Fibroblast of upper back skin (primary cell): ENCODE measurements at places on chromosomes 3 and 15.

- DNase-seq = no peak
These were observed 18.1 kb upstream of the ZSCAN2 start for GRCh38 chr15:84582583-84583157.

GRCh38 chr15:88454236-88454635, 13.0 kb downstream of the MRPL46 start:
- peak; percentile 14 for DNase-seq

DNA sequence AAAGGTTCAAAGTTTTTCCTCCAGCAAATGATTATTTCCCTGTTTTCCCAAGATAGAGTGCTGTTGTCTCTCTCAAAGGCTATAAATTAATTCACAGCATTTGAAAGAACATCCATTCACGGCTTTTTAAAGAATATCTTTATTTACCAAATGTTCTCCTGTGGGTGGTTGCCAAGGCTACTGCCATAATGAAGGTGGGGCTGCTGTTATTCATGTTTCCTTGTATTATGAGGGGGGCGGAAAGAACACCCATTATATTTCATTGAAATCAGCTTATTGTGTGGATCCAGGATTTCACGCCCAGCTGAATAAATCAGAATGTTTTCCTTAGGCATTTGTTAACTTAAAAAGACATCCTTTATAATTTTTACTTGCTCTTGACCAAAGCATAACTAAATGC, 10.1 kb downstream of the SRP14 start:
- no peak for DNase-seq

DNA sequence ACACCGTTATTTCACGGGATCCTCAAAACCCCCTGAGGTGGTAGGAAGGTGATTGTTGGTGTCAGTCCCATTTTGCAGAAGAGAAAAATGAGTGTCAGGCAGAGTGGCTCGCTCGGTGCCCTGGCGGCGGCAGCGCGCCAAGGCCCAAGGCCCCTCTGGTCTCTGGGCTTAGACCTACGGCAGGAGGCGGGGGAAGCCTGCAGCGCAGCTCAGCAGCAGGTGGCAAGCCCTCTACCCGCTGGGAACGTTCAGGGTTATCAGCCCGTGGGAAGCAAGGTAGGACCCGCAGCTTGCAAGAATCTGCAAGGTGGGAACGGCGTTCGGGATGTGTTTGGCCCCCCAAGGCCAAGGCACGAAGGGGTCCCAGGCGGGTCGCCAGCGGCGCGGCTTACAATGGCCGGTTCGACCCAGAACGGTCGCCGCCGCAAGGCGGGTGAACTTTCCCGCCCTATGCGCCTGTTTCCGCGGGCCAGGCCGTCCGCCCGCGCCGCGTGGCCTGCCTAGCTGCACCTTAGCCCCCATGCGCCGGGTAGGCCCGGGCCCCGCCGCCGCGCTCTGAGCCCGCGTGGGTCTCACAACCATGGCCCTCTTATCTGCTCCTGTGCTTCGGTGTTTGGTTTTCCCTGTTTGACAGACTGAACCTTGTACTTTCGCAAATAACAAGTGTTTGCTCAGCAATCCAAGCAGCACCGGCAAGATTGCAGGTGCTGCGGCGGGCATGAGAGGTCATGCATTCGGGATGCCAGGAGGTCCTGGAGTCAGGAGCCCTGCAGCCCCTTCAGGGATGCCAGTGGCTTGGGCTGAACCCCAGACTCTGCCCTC, 39.7 kb downstream of the CCNL1 start:
- DNase-seq = no peak

DNA sequence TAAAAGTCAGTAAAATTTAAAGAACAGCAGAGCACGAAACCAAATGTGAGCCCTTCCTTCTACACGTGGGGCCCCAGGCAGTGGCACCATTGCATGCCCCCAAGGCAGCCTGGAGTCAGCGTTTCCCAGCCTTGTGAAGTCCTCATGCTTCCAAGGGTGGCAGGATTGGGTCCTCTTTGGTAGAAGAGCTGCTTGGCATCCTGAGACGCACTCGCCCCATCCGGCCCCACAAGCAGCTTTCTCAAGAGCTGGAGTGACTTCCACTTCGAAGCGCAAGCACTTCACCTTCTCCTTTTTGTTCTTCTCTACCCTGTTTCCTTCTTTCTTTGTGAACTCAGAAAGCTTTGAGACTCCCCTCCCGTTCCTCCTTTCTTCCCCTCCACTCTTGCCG, 34.7 kb downstream of the ZNF710 start:
- no peak for DNase-seq

DNA sequence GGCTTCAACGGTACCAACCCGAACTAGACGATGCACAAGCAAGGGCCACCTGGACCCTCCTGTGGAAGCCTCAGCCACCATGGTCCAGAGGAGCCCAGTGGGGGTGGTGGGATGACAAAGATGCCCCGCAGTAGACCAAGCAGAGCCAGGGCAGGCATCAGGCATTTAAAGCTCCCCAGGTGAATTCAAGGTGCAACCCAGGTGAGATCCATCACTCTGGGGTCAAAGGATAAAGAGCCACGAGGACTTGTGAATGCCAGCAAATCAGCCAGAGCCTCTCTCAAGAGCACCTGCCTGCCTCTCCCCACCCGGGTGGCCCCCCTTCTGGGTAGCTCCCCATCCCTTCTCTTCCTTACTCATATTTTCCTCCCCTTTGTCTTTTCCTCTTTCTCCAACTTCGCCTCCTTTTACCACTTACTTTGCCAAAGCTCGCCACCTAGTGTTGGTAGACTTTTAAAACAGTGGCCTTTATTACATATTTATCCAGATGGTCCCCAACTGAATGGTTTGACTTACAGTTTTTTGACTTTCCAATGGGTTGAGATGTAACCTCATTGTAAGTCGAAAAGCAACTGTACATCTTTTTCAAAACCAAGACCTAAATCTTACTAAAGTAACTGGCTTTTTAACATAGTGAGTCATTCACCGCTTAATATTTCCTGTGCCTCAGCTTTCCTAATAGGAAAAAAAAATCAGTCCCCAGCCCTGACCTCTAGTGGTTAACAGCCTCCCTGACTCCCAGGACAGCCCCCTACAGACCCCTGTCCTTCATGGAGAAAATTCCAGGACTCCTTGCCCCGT, 18.8 kb downstream of the PLA2G4F start:
- peak; percentile 58 for DNase-seq

- DNase-seq = no peak
These were observed 7.7 kb upstream of the ROPN1B start for GRCh38 chr3:125961289-125961589.

DNA sequence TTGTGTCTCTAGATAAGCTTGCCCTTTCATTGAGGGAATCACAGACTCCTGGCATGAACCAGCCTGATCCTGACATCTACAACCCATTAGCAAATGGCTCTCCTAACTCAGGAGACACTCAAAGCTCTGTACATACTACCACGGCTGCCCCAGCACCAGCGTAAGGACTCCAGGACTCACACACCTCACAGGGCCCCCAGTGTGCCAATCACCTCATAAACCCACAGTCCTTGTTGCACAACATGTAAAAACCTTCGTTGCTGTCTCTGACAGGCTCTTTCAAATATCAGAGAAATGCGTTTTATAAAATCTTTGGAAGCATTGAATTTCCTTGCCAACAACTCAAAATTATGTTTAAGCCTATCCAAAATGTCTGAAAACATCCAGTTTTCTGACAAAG, 7.3 kb downstream of the FYCO1 start:
- DNase-seq = no peak

- no peak for DNase-seq
These were observed 13.2 kb downstream of the TKT start for GRCh38 chr3:53242642-53243041.

DNA sequence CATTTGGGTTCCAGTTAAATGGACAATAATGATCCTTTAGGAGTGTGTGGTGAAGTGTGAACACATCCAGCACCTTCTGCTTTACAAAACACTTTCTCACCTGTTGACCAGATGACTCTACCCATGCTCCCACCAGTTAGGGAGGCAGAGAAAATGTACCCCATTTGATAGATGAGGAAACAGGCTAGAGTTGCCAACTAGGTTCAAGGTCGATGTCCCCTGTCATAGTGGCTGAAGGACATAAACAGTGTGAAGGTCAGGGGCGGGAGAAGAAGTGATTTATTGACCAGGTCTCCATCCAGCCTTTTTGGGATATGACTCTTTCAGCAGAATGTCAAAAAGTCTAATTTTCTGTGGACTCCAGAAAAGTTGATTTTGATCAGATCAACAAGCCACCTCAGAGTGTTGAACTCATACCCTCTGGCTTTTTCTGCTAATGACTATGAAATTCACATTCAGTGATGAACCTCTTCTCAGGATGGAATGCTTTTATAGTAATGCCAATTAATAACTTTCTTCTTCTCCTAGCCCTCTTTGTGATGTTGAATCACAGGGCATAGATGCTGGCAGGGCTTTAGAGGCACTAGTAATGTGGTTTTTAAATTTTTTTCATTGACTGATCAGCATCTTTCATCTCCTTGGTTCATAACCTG, 57.5 kb downstream of the CPN2 start:
- no peak for DNase-seq

DNA sequence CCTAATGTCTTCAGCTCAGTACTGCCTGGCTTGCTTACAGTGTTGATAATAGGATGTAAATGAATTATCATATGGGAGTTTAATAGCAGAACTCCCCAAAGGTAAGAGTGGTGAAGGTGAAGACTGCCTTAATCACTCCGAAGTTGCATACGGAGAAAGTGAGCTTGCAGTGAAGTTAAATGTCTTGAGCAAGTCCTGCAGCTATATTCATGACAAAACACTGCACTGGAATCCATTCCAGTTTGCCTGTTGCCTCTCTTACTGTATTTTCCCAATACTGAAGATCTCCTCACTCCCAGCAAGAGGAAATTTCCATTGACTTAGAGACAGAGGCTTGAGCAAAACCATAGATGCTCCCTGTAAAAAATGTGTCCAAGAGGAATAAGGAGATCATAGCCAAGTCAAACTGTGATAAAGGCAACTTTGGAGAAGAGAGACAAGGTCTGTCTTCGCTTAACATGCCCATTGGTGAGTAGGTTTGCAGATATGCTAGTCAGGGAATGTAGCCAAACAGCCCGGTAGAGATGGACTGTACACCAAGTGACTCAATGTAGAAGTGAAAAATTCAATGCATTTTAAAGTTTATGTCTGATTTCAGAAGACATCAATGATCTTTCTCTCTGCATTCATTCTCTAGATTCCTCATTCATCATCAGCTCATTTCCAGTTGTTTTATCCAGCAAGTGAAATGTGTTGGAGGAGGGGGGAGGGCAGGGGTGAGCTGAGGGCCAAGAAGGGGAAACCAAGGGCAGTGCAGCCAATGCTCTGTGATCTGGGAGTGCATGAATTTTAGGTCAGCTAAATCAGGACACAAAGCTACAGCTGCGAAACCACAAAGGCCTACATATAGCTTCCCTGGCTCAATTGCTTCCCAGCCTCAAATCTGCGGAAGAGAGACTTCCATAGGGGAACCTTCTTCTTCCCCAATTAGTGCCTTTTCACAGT, 667.1 kb upstream of the NR2F2 start:
- DNase-seq = peak; percentile 91

DNA sequence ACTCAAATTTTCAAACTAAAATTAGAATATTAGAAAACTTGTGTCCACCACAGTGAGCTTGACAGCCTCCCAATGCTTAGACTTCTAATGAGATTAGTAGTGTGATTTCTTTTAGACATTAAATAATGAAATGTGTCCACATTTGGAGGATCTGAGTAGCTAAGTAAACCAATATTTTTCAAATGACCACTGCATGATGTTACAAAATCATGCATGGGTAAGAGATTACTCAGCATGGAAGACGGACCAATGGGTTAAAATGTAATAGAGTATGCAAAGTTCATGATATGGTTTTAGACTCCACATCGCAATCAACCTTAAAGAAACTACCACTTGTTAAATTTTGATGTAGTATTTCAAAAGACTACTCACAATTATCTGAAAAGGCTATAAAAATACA, 130.6 kb downstream of the IMPG2 start:
- DNase-seq = peak; percentile 59

GRCh38 chr3:71846185-71846584, 61.2 kb upstream of the PROK2 start:
- DNase-seq = no peak

DNA sequence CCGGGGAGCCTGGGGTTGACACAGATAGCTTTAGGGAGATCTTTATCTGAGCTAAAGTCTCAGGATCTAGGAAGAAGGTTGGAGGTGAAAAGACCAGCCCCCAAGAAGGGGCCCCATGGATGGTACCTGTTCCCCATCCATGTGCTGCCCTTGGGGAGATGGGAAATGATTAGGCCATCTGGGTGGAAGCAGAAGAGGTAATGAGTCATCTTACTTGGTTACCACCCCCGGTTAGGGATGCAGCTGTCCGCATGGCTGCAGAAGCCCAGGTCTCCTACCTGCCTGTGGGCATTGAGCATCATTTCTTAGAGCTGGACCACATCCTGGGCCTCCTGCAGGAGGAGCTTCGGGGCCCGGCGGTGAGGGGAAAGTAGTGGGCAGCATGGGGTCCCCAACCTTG, 3.1 kb upstream of the CPLX3 start:
- no peak for DNase-seq

GRCh38 chr15:83582381-83582780, 71.5 kb upstream of the ADAMTSL3 start:
- peak; percentile 80 for DNase-seq

DNA sequence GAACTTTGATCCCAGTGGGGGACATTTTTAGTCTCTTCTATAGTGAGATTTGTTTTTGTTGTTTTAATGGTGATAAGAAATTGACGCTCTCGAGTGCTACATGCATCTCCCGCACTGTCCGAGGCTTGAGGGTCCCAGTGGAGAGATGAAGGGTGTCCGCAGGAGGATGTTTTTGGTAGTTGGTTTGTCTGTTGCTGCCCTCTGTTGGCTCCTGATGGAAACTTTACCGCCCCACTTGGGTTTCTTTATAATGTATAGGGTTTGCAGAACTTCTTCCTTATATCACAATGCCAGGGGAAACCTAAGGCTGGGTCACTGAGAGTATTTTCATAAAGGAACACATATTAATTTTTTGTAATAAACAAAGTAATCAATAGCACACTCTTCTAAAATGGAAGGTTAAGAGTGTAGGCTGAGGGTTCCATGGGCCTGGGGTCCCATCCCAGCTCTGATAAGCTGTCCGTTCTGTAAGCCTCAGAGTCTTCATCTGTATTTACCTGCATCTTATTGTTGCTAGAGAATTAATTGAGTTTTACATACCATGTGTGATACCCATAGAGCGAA, 185.3 kb upstream of the FEZF2 start:
- peak; percentile 33 for DNase-seq

- no peak for DNase-seq
These were observed 152.0 kb downstream of the FBLN2 start for GRCh38 chr3:13700889-13701288.
